Stimulated activated naive CD4-positive, alpha-beta T cell treated with Interleukin-2 at 50 U/mL for 16 hours (primary cell): ENCODE measurements at places on chromosomes 2 and 18.
A peak's percentile ranks its signal among the peaks of the same experiment; 100 is the strongest.

- DNase-seq, result no peak
Observed at GRCh38 chr2:215851082-215851481, 162.3 kb downstream of the MREG start.

- DNase-seq, result no peak
Observed at GRCh38 chr18:42092848-42093247, 137.8 kb downstream of the PIK3C3 start.

GRCh38 chr2:8241317-8241716 is 440.5 kb upstream of the ID2 start:
- DNase-seq, result no peak

GRCh38 chr18:22921772-22922171 is 11.4 kb upstream of the RBBP8 start:
- no peak for DNase-seq

DNA sequence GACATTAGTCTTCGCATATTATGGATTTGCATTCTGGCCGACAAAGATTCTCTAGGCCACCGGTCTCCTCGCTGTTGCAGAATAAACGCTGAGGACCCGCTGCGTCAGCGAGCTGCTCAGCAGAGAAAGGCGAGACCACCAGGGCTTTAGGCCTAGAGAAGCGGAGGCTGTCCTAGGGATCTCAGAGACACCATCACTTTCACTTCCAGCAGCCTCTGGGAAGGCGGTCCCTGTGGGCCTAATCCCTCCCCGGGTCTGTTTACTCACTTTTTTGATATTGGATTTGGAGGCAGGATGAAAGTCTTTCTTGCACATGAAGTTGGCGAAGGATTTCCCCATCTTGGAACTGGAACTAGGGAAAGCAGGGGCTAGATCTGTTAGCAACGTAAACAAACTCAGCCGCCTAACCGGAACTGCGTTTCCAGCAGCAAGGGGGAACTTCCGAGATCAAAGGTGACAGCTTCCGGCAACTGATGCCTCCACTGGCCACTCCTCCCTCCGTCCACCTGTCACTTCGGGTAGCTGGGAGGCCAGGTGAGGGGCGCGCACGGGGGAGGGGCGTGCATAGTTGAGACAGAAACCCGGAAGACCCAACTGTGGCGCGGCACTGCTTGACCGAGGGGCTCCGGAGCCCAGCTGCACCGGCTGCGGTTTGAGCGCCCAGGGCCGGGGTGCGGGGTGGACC is at the start of gene SCRN3:
Gene SCRN3 (plus strand): TSS at position 447 of the 685 bp plus-strand sequence. CDS start 2,554 bp downstream, outside the sequence.
- peak; percentile 75 for DNase-seq

GRCh38 chr2:6957031-6957714 is 40.0 kb downstream of the RNF144A start:
- no peak for DNase-seq

DNA sequence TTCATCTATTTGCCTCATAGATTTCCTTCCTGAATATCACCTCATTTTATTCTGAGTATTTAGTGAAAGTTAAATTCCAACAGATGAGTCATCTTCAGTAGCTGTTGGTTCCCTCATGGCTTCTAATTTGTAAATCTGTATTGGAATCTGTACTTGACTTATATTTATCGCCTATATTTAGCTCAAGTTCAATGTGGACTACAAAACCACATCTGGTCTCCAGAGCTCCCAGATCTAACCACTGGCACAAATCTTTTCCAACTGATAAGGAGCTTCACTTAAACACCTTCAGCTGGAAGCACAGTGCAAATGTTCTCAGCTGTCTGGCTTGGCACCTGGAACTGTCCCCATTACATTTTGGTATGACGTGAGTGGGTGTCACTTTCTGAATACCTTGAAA is 82.8 kb upstream of the DSEL start:
- no peak for DNase-seq

GRCh38 chr2:130796290-130796689 is 40.4 kb upstream of the ARHGEF4 start:
- DNase-seq, result no peak

GRCh38 chr2:84486441-84487115 is 27.5 kb upstream of the SUCLG1 start:
- no peak for DNase-seq

- DNase-seq, result no peak
Observed at GRCh38 chr2:163469561-163469962, 266.2 kb downstream of the FIGN start.

DNA sequence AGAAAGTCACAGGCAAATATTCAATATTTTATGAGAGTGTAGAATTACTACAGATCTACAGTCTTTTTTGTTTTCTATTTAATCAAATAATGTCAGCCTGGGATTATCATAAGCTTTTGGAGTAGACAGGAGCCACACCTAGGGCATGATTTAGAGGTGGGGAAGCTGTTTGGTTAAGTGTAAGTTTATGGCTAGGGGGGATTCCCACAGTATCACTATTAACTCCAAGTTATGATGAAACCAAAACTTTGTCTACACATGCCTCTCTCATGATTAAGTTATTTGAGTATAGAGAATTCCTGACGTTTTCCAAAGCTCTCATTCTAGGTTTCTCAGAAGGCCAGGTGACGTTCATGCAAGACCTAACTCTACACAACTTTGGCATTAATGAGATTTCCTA is 2.1 kb downstream of the SERPINB10 start:
- no peak for DNase-seq

DNA sequence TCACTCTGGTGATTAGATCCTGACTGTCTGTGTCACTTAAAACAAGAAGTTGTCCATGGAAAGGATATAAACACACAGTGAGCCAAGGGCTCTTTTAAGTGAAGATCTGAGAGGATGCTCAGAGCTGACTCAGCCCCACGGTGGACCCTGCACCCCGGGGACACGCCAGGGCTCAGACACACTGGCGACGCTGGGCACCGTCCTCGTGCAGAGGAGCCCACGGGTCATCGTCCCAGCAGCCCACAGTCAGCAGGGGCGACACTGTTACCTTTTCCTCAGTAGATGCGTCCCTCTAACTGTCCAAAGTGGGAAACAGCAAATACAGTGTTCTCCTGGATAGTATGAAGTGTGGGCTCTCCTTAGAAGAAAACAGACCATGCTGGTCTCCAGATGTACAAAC is 225.6 kb downstream of the HDAC4 start:
- no peak for DNase-seq

- DNase-seq, result no peak
Observed at GRCh38 chr2:208415897-208416296, 9.3 kb downstream of the PTH2R start.

- DNase-seq, result no peak
Observed at GRCh38 chr2:207879536-207879935, 109.8 kb upstream of the FZD5 start.

GRCh38 chr2:156489195-156489594 is 53.0 kb downstream of the GPD2 start:
- DNase-seq, result no peak

- no peak for DNase-seq
Observed at GRCh38 chr2:216306868-216307267, 65.4 kb downstream of the MARCHF4 start.

DNA sequence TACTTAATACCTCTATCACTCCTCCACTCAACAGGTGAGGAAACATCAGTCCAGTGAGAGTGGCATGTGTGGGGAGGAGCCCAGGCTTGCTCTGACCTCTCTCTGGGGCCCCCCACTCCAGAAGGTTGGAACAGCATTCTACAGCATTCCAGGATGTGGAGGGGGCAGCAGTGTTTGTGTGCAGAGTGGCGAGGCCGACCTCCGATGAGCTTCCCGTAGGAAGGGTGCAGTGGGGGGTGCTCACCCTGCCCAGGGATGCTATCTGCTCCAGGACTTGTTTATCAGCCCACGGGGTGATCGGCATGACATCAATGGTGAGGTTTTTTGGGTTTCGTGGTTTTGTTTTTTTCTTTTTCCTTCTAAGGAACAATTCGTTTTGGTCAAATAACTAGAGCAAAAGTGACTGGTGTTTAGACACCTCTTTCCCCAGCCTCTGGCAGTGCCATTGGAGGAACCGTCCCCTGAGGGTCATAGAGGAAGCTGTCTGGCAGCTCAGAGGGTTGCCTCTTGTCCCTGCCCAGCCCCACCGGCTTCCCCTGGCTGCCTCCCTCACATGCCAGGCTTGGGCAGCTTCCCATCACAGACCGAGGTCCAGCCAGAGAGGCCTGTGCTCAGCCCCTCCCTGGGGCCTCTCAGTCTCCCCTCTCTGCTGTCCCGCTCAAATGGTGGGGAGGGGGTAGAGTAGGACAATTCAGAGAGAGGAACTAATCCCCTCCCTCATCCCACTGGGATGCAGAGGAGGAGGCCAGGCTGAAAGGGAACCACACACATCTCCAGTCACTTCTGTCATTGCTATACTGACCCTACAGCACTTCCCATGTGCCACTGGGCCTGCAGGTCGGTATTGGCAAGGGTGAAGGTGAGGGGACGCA is 96.5 kb downstream of the ZFP36L2 start:
- no peak for DNase-seq

DNA sequence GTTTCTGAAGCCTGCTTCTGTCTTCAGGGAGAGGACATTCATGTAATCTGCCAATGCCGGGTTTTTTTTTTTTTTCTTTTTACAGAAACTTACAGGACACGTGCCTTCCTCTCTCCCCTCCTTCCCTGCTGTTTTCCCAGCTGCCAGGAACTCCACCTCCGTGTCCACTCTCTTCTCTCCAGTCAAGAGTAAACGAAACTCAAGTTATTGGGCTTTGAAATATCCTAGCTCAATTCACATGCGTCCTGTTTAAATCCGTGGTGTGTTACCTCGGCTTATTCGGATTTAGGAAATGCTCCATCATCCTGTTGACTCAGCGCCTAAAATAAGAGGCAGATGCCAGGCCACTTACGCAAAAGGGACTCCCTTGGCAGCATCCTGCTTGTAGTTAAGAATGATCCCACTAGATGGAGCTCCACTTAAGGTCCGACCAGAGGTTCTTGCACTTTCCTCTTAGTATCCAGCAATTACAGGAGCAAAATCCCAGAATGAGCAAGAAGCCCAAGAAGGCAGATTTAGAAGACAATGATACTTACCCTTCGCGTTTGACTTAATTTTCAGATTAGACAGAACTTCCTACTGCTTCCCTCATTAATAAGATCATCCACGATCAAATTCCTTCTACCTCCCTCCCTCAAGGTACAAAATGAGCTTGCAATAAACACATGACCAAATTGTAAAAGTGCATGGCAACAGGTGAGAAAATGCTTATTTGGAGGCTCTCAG is 97.2 kb upstream of the ZCCHC2 start:
- DNase-seq, result peak; percentile 8

DNA sequence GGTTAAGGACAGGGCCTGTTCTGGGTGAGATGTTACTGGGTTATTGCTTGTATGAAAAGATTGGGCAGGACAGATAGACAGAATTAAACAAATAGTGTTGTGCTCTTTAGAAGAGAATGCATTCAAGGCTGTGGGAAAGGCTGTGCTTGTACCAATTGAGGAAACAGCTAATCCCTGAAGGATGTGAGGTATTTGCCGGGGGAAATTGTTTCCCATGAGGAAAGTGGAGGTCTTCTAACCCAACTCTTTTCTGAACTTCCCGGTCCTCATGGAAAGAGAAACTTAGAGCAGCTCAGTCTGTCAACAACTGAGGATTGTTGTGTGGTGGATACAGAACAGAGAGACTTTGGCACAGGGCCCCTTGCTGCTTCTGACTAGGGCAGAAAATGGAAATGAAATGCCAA is 9.5 kb downstream of the SLC1A4 start:
- no peak for DNase-seq

- DNase-seq, result no peak
Observed at GRCh38 chr2:46748735-46749531, 166.7 kb downstream of the MCFD2 start.

DNA sequence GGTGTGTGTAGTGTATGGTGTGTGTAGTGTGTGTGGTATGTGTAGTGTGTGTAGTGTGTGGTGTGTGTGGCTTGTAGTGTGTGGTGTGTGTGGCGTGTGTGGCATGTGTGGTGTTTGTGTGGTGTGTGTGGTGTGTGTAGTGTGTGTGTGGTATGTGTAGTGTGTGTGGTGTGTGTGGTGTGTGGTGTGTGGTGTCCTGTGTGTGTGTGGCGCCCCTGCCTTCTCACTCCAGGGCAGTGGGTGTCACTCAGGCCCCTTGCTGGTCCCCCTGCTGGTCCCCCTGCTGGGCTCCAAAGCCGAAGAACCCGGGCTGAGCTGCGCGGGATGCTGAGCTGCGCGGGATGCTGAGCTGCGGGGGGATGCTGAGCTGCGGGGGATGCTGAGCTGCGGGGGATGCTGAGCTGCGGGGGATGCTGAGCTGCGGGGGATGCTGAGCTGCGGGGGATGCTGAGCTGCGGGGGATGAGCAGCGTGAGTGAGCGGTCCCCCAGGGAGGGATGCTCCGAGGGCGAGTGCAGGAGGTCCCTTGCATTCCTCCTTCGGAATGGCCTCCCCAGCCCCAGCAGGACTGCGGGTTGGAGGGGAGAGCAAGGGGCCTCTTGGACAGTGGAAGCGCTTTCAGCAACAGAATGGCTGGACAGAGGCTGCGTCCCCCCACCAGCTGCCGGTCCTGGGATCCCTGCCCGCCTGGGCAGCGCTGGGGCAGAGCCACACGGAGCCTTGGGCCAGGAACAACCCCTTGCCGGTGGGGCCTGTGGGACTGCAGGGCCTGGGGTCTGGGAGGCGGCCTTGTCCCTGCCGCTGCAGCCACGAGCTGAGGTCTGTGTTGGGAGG is 3.4 kb upstream of the RTP5 start:
- no peak for DNase-seq

DNA sequence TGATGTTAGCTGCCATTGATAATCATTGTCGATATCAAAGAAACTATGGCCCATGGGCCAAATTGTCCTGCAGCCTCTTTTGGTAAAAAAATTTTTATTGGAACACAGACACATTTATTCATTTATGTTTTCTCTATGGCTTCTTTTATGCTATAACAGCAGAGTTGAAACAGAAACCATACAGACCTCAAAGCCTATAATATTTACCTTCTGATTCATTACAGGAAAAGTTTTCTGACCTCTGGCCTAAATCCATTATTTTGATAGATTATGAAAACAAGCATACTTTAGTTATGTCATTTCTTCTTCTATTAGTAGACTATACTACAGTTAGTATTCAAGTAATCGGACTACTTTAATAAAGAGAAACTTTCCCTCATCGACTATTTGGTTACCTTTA is 349.7 kb upstream of the GALNT5 start:
- no peak for DNase-seq

- no peak for DNase-seq
Observed at GRCh38 chr2:70921031-70921430, 14.7 kb upstream of the ATP6V1B1 start.

DNA sequence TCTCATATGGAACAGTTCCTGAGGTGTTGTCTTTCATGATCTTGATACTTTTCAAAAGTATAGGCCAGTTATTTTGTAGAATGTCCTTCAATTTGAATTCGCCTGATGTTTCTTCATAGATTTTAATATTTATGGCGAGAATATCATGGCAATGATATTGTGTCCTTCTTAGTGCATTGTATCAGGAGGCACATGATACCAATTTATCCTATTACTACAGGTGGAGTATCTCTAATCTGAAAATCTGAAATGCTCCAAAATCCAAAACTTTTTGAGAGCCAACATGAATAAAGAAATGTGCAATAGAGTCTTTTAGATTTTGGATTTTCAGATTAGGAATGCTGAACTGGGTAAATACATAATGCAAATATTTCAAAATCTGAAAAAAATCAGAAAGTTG is 216.6 kb upstream of the LYPD1 start:
- DNase-seq, result no peak

GRCh38 chr2:198062826-198063225 is 258.4 kb downstream of the PLCL1 start:
- DNase-seq, result no peak

- no peak for DNase-seq
Observed at GRCh38 chr2:97691166-97691565, 21.7 kb downstream of the C2orf92 start.

- no peak for DNase-seq
Observed at GRCh38 chr2:161796192-161796591, 172.0 kb downstream of the SLC4A10 start.
